T1000 (cell line): ENCODE measurements at places on chromosomes 5 and 9.

- DNase-seq = no peak
Measured at GRCh38 chr5:136731241-136731900, 366.0 kb upstream of the TRPC7 start.

GRCh38 chr9:106970219-106970975, 107.4 kb downstream of the ZNF462 start:
- DNase-seq = no peak

DNA sequence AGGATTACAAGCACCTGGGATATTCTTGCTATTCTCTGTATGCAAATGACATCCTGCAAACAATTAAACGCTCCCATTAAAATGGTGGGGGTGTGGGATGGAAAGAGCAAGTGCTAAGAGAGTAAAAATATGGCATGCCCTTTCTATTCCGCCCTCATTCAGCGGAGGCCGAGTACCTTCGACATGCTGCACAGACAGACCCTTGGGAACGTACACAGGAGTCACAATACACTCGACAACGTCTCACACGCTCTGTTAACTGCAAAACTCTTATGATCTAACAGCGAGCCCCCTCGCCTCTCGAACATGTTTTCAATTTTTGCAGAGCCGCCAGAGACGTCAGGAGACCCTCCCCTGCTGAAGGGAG, 322.2 kb downstream of the CEMIP2 start:
- no peak for DNase-seq

DNA sequence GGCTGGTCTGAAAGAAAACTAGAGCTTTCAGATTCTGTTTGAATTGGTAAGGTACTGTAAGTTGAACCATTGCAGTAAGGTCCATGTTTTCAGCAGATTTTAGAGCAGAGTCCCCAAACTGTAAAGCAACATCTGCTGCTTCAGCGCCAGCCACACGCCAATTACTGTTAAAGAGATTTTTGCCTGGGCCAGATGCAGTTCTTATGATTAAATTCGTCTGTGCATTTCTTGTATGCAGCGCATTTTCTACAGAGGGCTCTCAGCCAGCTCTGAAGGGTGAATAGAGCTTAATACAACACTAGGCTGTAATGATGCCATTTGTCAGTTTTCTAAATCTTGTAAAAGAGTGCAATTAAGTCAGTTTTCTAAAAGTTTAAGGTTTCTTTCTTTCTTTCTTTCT, 246.3 kb downstream of the COX7C start:
- no peak for DNase-seq

DNA sequence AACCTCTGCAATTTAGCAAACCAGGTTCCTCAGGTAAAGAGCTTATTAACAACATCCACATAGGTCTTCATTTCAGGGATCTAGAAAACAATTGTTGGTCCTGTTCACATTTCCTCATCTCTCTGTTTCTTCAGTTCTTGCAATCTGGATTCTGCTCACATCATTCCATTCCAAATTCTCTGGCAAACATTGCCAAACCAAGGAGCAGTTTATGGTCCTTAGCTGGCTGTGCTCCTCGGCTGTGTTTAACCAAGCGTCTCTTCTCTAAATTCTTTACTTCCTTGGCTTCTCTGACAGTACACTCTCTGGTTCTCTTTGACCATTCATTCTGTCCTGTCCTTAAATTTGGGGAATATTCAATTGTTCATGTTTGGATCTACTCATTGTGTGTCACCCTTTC, 65.8 kb upstream of the RANBP3L start:
- no peak for DNase-seq

GRCh38 chr9:93057703-93058354, 672 bp upstream of the SUSD3 start:
- no peak for DNase-seq

- DNase-seq = no peak
Measured at GRCh38 chr9:4933177-4933576, 51.9 kb upstream of the JAK2 start.

GRCh38 chr5:56456002-56456401, 222.9 kb upstream of the ANKRD55 start:
- no peak for DNase-seq

DNA sequence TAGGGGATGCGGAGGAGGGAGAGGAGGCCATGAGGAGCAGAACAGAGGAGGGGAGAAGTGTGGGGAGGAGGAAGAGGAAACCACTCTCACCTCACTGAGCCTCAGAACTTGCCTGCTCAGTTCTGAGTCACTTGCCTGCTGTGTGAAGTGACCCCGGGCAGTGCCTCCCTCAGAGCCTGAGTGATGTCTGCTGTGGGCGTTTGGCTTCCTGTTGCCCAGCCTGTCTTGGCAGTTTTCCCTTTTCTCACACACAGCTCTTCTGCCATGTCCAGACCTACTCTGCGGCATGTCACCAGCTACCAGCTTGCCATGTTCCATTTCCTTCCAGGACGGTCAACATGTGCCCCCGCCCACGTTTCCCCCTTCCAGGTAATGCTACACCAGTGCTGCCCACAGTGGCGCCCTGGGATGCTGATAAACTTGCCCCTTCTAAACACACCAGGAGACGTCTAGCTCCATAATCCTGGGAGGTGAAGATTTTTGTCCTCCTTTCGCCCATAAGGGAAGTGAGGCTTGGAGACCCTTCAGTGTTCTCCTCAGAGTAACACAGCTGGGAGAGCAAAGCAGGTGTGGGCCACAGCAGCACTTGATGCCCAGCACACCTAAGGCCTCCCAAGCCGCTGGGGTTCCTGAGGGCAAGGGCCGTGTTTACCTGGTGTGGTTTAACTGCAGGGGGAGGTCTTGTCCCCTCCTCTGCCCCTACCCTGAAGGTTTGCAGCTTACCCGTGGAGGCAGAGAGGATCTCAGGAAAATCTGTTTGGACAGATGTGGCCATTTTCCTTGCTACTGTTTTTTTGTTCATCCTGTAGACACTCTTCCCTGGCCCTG, 63.8 kb upstream of the RNF130 start:
- DNase-seq = no peak

GRCh38 chr9:113380869-113381378, 4.1 kb upstream of the HDHD3 start:
- DNase-seq = no peak

DNA sequence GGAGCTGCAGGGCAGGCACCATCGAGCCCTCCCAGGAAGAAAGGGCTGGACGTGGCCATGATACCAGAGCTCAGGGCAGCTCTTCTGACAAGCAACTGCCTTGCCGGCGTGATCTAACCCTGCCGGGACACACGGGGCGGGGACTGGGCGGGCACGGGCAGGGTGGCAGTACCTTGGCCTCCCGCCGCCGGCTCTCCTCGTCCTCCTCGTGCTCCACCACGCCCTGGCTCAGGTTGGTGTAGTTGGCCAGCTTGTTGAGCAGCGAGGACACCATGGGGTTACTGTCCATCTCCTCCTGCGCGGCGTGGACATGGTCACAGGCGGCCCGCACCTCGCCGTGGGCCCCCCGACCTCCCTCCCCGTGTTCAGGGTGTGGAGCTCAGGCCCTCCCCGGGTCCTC, 18.5 kb downstream of the SLC12A7 start:
- no peak for DNase-seq

DNA sequence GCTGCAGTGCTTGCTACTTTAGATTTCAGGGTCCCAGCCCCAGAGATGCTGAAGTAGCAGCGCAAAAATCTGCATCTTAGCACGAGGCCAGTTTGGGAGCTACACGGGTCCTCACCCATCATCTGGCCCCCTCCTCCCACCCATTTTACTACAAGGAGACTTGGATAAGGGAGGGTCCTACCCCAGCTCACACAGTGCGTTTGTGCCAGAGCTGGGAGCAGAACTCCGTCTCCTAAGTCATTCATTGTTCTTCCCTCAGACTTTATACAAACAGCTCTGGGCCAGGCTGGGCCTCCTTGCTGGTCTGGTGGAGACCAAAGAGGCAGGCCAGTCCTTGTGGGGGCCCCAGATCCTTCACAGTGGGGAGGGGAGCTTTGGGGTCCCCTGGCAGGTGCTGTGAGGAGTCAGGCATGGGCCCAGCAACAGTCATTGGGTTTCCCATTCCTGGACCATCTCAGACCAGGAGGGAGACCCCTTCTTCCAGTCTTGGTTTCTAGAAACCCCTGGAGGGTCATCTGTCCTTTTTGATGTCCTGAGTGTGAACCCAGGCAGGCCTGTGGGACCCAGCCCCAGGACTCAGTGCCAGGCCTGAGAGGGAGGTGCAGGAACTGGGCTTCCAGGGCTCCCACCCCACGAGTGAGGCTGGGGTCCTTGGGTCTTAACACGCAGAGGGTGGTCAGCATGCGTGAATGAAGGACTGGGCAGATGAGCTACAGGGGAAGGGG, 2.3 kb upstream of the IL17B start:
- DNase-seq = no peak

GRCh38 chr9:69204849-69205248, 30.8 kb downstream of the TJP2 start:
- DNase-seq = no peak

GRCh38 chr5:150014456-150014855, 13.9 kb downstream of the HMGXB3 start:
- DNase-seq = no peak

DNA sequence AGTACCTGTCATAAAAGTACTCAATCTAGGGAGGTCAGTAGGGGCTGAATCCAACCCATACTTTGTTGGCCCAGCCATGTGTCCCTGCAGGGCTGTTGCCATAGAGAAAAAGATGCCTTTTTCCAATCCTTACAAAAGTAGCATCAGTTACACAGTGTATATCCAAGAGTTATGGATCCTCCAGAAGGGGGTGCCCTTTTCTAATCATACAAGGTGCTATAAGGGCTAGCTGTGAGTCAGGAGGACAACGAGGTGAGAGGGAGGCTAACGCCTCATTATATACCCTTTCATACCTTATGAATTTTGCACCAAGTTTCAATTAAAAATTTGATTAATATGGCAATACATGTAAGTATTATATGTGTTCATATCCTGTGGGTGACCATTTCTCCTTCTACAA, 4.8 kb downstream of the KIAA0825 start:
- DNase-seq = no peak

- DNase-seq = no peak
Measured at GRCh38 chr9:124343533-124344290, 71.5 kb downstream of the PSMB7 start.

DNA sequence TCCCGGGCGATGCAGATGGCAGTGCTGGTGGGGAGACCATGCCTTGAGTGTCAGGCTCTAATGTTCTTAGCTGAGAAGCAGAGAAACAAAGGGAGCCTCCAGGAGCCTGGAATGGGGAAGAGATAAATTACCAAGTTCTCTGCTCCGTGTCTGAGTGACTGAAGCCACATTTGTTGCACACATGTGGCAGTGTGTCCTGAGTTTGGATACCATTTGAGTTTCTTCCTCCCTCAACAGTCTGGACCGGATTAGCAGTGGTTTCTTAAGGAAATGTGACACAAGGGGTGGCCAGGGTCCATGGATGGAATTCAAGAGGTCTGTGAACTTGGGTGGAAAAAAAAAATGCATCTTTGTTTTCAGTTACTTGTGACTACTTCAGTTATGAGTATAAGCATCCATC, 50.7 kb upstream of the GARNL3 start:
- DNase-seq = no peak

DNA sequence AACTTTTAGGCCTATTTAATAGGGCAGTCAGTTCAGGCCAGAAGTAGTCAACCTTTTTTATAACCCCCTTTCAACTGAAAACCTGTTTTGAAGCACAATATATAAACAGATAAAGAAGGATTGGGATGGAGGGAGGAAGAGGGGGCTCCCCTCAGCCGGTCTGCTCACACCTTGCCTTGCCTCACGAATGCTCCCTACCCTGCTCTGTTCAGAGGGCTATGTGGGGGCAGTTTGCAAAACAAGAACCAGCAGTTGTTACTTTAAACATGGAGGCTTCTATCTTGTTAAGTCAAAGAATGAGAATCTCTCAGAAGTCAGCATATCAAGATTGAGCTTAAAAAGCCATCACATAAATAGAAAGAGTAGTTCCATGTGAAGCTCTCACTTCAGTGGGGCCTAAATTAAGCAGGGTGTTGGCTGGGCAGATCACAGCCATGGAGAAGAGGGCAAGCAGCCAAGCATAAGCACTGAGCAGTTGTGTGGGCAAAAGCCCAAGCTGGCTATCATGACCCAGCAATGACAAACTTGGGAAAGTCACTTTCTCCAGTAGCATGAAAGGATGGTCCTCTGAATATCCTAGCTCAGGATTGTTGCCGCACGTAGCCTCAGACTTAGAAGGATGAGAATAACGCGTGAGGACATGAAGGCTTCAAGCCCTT, 70.6 kb downstream of the ALDH1A1 start:
- no peak for DNase-seq

- DNase-seq = no peak
Measured at GRCh38 chr5:36870399-36871040, 6.0 kb upstream of the NIPBL start.

DNA sequence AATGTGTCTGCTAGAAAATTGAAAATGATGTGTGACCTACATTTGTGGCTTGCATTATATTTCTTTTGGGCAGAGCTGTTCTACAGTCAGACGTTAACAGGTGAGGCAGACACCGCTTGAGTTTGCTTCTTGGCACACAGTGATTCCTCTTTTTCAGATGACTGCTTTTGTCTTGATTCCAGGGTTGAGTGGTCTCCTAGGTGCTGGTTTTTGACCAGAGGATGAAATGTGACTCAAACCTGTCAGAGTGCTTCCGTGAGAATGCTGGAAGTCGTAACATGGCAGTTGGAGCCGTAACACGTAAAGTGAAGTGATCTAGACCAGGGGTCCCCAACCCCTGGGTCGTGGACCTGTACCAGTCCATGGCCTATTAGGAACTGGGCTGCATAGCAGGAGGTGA, 28.3 kb upstream of the NDFIP1 start:
- DNase-seq = no peak

- no peak for DNase-seq
Measured at GRCh38 chr5:145903113-145903512, 30.3 kb upstream of the GRXCR2 start.

GRCh38 chr9:76873056-76873792, 32.7 kb downstream of the PRUNE2 start:
- no peak for DNase-seq
